ENCODE measurements at places on chromosomes 12 and 14.

GRCh38 chr12:105453316-105453715 lies 122.8 kb downstream of the C12orf75 start:
- no peak for DNase-seq

- peak; percentile 11 for DNase-seq
Observed at GRCh38 chr12:81450920-81451739, 308.0 kb downstream of the PPFIA2 start.

DNA sequence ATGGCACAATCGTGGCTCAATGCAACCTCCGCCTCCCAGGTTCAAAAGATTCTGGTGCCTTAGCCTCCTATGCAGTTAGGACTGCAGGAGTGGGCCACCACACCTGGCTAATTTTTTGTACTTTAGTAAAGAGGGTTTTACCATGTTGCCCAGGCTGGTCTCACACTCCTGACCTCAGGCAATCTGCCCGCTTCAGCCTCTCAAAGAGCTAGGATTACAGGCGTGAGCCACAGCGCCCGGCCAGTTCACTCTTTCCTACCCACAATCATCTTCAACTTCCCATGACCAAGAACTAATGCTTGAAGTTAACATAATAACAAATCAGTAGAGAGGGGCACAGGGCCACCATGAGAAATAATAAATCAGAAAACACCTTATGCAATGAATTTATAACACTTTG lies 82.4 kb downstream of the HECTD1 start:
- DNase-seq: no peak

DNA sequence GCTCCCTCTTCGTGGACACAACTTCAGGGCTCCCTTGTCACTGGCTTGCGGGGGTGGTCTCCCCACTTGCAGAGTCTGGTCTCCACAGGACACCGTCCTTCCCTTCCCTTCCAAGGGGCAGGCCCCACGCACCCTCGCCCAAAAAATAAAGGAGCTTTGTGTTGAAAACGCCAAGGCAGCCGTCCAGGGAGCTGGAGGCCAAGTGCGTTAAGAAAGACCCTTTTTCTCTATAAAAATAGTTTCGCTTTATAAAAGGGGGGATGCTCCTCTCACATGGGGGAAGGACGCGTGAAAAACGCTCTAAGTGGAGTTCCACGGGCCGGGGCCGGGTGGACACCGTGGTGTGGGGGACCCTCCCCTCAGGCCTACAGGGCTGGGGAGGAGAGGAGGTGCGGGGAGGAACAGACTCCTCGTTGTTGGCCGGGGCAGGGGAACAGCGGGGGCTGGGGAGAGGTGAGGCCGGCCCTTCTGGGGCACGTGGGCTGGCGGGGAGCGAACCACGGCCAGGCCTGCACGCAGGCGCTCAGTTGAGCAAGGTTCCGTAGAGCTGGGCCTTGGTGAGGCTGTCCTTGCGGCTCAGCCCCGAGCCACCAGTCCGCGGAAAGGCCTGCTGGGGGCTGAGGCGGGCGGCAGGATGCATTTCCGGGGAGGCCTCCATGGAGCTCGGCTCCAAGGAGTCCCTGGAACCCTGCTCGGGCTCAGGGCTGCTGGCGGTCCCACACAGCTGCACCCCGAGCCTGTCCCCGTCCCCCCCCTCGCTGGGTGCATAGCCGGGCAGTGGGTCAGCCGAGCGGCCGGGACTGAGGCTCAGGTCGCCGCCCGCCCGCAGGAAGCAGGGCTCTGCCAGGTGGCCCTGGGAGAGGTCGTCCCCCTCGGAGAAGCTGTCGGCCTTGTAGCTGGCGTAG lies 49.5 kb downstream of the BEGAIN start:
- peak; percentile 22 for DNase-seq

DNA sequence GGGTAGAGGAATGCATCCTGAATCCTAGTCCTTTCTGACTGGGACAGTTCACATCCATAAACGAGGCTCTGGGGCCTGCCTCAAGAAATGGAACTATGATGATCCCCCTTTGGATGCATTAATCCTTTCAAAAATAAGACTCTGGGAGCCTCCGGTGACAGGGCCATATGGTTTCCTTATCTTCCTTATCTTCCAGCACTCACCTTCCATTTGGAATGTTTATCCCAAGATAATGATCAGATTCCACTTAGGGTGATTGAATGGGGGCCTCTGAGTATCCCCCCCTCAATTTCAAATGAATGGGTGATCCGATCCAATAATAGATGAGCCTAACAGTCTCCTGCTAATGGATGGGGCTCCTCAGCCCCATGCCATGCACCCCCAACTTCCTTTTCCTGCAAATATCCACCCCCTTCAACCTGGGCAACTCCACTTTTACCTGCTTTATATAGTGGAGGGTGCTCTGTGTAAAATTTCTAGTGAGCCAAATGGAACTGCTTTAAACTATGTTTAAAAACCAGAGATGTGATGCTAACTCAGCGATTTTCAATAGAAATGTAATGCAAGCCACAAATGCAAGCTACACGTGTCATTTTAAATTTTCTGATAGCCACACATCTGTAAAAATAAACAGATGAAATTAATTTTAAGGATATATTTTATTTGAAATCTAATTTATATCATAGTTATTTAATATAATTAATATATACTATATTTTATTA lies 157.8 kb downstream of the ZFP36L1 start:
- DNase-seq: no peak

GRCh38 chr12:50659260-50659659 lies 104.6 kb upstream of the ATF1 start:
- no peak for DNase-seq

GRCh38 chr12:94969424-94969823 lies 34.1 kb downstream of the NDUFA12 start:
- DNase-seq: no peak

- DNase-seq: no peak
Observed at GRCh38 chr12:5260086-5260485, 171.8 kb upstream of the NTF3 start.

DNA sequence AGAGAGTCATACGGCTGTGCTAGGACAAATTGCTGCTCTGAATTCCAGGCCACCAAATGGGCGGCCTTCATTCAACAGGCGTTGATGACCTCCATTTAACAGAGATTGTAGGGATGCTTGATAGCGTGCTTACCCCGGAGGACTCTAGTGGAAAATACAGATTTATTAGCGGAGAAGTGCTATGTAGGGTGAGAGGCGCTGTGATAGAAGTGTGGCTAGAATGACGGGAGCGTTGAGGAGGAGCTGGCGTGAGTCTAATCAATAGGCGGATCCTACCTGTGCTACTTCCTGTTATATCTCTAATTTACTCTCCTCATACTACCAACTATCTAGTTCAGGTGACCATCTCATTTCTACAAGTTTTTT lies 668 bp downstream of the MRPS35 start:
- peak; percentile 21 for DNase-seq

DNA sequence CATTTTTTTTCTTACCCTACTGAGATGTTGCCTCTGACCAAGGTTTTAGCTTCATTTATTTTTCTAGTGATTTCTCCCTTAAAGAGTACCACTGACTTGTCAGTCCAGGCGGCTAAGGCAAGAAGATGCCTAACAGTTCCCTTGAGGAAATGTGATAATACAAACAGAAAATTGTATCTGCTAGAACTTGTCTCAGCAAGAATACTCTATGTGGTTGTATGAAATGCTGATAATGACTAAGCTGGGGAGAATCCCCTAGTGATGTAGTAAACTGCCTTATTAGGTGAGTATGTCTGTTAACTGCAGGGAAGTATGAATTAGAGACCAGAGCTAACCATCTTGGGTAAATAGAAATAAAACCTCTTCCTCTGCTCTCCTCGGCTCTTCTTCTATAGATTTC lies 6.7 kb downstream of the C12orf54 start:
- peak; percentile 67 for DNase-seq

GRCh38 chr12:128076188-128076587 lies 190.8 kb upstream of the TMEM132C start:
- DNase-seq: no peak

DNA sequence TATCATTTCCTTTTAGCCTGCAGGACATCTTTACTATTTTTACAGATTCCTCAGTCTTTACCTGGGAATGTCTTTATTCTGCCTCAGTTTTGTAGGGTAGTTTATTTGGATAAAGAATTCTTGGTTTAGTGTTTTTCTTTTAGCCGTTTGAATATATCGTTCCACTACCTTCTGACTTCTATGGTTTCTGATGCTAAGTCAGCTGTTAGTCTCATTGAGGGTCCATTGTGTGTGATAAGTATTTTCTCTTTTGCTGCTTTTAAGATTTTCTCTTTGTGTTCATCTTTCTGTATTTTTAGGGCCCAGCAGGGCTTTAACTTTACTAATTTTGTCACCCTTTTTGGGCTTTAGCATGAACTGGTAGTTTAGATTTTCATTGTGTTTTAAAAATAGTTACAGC lies 113.5 kb downstream of the MNAT1 start:
- DNase-seq: no peak

- DNase-seq: no peak
Observed at GRCh38 chr14:92668276-92668973, 80.0 kb downstream of the LGMN start.

- DNase-seq: peak; percentile 28
Observed at GRCh38 chr14:31510222-31510621, 22.4 kb upstream of the GPR33 start.

- no peak for DNase-seq
Observed at GRCh38 chr12:53806721-53807120, 54.9 kb upstream of the CISTR start.

- DNase-seq: no peak
Observed at GRCh38 chr12:90745211-90745610, 209.8 kb downstream of the CCER1 start.

GRCh38 chr14:35154016-35154415 lies 31.7 kb downstream of the PRORP start:
- no peak for DNase-seq

- DNase-seq: no peak
Observed at GRCh38 chr14:106506881-106507305, 980.5 kb downstream of the TMEM121 start.

DNA sequence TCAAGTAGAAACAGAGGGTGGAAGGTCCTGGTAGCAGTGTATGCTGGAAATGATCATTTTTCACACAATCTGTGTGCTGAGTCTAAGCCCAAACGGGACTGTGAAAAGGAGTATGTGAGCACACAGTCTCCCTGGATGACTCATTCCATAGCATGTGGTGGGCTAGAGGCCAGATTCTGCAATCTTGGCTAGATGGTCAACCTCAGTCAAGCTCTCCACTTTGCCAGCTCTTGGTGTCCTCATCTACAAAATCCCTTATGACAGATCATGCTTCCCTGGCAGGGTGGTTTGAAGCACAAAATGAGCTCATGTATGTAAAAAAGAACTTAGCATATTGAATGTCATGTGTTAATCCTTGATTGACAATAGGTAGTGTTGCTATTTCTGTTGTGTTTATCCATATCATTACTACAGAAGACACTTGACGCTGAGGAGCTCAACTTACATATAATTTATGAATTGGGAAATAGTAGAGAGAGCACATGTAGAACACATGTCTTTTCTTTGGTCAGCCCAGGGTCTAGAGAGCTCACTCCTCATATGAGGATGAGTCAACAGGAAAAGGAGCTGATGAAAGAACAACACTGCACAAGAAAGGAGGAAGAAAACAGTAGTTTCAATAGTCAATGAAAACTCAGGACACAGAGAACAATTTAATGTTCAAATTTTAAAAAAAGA lies 517.5 kb downstream of the BCL11B start:
- DNase-seq: no peak

GRCh38 chr14:48704639-48705038 lies 881.5 kb downstream of the RPS29 start:
- DNase-seq: no peak

DNA sequence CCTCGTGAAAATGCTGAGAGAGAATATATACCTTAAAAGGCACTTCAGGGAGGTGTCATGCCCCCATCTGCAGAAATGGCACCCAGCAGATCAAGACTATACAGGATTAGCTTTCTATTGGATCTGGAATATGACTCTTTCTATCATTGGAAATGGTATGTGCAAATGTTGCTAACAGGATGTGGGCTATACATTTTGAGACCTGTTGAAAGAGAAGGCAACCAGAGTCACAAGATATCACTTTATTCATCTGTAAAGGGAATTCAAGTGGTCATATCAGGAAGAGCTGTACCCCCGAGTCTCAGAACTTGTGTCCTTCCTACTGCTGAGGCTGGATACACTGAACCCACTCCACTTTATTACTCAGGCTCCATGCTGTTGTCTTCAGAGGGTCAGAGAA lies 46.1 kb upstream of the FRMD6 start:
- DNase-seq: no peak

- DNase-seq: peak; percentile 29
Observed at GRCh38 chr12:7907009-7907408, 29.0 kb downstream of the SLC2A3 start.

DNA sequence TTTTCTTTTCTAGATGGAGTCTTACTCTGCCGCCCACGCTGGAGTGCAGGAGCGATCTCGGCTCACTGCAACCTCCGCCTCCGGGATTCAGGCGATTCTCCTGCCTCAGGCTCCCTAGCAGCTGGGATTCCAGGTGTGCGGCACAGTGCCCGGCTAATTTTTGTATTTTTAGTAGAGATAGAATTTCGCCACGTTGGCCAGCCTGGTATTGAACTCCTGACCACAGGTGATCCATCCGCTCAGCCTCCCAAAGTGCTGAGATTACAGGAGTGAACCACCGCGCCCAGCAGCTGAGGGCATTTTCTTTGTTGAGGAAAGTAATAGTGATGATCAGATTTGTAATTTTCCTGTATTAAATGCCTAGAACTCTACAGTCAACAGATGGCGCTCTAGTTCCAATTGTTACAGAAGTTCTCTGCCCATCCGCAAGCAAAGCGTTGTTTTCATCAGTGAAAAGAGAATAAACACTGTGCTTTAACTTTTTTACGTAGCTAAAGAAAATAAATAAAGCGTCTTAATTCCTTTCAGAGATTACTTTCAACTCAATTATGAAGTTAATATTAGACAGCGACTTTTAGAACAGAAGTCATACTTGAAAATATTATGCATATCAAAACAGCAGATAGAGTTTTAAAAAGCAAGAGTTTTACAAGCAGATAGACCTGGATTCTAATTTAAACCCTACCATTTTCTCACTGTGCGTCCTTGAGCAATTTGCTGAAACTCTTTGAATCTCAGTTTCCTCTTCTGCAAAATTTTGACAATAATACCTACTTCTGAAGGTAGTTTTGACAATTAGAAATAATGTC lies 335.1 kb downstream of the DUSP6 start:
- peak; percentile 32 for DNase-seq

DNA sequence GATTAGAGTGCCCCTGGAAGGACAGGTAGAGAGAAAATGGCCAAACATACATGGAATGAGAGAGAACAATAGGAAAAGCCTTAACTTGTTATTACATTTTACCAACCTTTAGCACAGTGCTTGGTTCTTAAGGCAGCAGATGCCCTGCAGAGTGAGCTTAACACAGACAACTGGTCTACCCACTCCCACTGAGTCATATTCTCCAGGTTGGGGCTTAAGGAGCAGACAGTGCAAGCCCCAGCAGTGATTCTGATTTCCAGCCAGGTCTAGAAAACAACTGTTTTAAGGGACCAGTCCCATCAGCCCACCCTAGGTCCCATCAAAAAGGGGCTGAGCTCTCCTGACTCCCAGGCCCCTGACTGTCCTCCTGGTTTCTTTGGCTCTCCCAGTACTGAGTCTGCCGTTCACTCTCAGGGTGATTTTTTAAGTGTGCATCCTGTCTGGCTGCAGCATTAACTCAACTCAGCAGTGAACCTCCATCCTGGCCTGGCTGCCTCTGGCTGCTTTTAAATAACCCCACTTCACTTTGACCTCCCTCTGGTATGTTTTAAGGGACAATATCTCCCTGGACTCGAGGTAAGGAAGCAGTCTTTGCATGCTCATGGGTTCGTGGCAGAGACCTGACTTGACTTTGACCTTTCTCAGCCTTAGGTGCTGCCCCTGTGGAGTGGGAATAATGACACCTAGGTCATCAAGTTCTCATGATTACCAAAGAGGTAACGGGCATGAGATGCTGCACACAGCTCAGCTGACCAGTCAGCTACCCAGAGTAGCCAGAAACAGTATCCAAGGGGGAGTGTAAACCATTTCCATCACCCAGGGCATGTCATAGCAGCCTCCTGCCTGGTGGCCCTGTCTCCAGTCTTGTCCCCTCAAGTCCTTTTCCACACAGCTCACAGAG lies 210.7 kb upstream of the PWP1 start:
- DNase-seq: no peak
